ENCODE measurements at places on chromosomes 11 and 22.
A peak's percentile ranks its signal among the peaks of the same experiment; 100 is the strongest.

GRCh38 chr11:99371257-99371656 is 350.5 kb downstream of the CNTN5 start:
- no peak for DNase-seq

- DNase-seq, result no peak
Observed at GRCh38 chr11:68727783-68728182, 23.5 kb downstream of the TESMIN start.

- peak; percentile 42 for DNase-seq
Observed at GRCh38 chr11:20110908-20111669, 49.2 kb downstream of the DBX1 start.

DNA sequence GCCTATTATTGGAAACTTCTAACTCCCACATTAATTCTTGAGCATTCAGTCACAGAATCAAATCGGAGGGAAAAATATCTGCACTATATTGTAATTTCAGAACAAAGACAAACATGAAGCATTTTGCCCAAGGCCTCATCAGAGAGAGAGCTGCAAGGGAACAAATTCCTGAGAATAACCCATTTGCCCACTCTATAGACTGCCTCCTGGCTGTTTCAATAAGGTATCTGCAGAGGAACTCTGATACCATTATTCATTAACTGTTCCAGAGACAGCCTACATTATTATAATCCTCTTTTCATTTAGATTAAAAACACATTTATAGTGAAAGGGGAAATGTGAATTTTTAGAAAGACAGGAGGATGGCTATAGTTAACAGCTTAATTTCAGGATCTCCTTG is 663.9 kb downstream of the DLG2 start:
- no peak for DNase-seq

DNA sequence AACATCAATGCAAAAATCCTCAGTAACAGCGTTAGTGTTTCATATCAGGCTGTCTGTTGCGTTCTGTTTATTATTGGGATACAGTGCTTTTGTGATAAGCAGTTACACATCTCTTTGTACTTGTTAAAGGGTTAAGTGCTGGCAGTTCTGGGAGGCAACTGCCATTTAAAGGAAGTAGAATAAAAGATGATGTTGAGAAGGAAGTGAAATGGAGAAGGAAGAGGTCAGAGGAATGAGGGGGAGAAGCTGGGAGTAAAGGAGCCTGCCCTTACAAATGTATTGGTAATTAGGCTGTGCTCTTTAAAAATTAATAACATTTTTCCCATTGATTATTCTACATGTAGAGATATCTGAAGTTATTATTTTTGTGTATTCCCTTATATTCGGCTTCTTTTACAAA is 674.7 kb downstream of the NTM start:
- DNase-seq, result no peak
